ENCODE measurements at places on chromosomes 5 and 9. TPM values are rescaled to one million over a fixed set of nuclear protein-coding genes. Genes with fewer than 3 reads are reported as not detected.

RETREG1 gene
- 20.7 TPM for total RNA-seq

PIP5KL1 gene
- 1.6 TPM for total RNA-seq

GLE1 gene
- total RNA-seq, result 101 TPM

LCN15 gene
- total RNA-seq, result not detected

IL33 gene
- not detected for total RNA-seq
